ENCODE measurements at places on chromosomes 2 and 18. TPM values are rescaled to one million over a fixed set of nuclear protein-coding genes. Genes with fewer than 3 reads are reported as not detected.
A peak's percentile ranks its signal among the peaks of the same experiment; 100 is the strongest.

GRCh38 chr2:12465631-12466135 lies 251.1 kb upstream of the TRIB2 start:
- DNase-seq, result no peak

The IL1F10 gene
- not detected for polyA plus RNA-seq

DNA sequence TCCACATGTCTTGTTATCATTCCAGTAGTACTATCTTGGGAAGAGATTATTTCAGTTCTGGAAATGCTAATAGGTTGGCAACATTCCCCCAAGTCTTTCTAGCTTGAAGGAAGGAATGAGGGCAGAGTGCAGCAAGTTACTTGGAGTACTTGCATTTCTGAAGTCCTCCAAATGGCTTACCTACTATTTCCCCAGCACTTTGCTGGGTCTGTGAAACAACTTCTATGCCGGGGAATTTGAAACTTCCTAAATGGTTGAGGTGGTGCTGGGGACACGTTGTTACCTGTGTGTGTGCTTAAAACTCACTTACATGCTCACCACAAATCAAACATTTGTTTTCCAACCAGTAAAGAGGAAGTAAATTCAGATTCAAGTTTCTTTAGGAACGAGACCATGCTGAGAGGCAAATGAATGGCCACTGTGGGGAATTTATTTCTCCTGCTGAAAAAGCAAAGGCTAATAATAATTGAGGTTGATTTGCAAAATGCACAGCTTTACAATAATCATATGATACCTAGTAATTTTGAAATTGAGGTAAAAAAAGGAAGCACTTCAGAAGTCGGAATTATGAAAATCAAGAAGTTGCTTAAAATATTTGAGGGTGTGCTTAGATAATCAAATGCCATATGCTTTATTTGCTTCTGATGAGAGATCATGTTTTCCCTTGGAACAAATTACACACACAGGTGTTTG lies 1167.7 kb upstream of the ZEB2 start:
- no peak for DNase-seq

DNA sequence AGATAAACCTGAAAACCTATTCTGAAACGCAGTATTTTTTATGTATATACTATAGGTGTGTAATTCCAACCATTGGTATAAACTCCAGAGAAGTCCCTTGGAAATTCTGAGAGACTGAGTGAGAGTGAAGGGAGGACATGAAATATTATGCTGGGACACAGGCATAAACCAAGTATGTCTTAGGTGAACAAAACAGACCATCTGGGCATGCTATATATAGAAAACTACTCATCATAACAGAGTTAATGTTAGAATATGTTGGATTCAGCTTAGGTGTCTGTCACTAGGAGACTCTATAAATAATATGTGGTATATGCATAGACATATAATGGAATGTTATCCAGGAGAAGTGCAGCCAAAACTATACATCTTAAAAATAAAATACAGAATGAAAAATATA lies 282.6 kb downstream of the LRP1B start:
- DNase-seq, result no peak

GRCh38 chr2:18682681-18683080 lies 93.3 kb upstream of the NT5C1B start:
- no peak for DNase-seq

DNA sequence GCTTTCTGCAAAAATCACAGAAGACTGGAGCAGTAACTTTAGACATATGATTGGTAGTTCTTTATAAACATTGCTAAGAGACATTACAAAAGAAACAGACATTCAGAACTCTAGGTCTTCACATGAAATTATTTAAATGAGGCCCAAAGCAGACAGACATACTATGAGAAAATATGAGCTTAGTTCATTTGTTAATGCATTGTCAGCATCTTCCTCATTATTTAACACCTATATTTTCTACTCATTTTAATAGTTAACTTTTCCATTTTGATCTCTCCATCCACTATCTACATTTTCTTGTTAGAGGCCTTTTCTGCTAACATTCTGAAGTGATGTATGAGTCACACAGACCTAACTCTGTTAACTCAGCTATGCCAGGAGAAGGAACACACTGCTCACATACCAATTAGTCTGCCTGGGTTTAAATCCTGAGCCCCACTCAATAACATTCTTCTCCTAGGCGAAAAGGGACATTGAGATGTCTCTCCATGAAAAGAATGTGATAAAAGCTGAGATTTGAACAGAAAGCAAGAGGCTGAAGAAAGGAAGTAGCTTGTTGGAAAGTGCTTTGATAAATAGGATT lies 400.3 kb upstream of the PKDCC start:
- DNase-seq, result no peak

The LINC00305 gene
- polyA plus RNA-seq, result not detected

DNA sequence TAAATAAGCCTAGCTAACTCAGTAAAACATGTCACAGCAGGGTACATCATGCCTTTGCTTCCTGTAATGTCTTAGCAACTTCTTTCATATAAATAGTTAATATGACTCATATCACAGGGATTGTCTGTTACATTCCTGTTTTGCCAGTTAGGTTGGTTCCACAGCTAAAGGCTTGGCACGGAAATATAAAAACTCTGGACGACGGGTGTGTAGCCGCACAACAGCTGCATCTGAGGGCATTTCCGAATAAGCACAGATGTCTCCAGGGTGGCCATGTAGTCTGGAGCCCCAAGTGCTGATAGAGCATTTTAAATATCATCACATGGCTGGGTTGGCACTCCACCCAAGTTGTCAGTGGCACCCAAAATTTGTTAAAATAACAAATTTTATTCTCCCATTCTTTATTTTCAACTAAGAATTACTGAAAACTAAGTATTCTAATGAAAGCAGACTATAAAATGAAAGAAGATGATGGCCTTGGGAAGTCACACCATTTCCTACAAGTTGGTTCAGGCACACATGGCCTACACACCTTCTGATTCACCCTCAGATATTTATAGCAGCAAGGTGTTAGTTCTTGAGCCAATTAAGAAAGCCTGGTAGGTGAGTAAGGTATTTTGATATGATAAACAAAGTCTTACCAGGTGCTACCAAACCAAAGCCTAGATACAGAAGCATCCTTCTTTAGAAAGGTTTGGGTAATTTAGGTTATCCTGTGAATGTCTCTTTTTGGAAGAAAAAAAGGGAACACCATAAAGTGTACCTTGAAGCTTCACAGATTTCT lies 61.8 kb upstream of the STK17B start:
- DNase-seq, result peak; percentile 53

The PLEK gene
- polyA plus RNA-seq, result 10.3 TPM

The DSG1 gene
- not detected for polyA plus RNA-seq

DNA sequence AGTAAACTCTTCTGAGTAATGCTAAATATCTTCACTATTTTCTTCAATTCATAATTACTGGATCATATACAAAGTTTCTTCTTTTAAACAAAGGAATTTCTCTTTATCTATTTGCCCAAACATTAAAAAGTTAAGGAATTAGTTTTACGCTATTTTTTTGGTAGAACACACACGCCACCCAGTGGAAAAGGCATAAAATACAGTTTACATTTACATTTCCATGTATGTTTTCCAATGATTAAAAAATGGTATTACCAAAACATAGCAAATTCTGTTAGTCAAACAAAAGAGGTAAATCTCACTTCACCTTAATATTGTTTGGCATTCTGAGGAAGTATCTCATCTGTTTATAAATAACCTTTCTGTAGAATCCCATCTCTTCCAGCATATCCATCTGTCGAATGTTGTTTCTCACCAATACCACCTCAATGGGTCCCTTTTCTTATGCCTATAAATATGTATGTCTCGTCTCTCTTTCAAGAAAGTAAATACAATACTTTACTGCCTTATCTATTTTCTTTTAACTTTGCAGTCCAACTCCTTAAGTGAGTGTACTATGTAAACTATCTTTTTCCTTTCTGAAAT lies 7.2 kb downstream of the BOLL start:
- DNase-seq, result peak; percentile 19

DNA sequence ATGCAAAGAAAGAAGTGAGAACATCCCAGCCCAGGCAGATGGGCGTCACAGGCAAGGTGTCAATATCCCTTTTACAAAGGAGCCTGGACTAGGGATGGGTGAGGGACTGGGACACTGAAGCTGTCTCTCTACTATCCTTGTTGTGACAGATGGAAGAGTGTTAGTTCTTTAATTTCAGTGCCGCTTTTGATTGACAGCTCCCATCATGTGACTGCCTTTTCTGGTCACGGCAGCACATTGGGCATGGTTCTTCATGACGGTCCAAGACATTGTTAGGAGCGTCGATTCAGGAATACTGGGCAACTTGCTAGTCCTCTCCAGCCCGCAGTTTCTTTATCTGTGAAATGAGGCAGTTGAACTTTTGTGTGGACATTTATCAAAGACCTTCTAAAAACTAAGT lies 42.4 kb upstream of the KIF5C start:
- DNase-seq, result no peak

All from left lung (tissue), 14 donors.